Endothelial cell of umbilical vein (primary cell): ENCODE measurements at places on chromosomes 3 and 15. TPM values are rescaled to one million over a fixed set of nuclear protein-coding genes. Genes with fewer than 3 reads are reported as not detected.
A peak's percentile ranks its signal among the peaks of the same experiment; 100 is the strongest.

- H3K27me3 ChIP-seq, result no peaks in the 10 kb centered on the region
- DNase-seq, result peak; percentile 97
- no peaks in the 10 kb centered on the region for H3K36me3 ChIP-seq
- H3K4me3 ChIP-seq, result peak overlapping the region; percentile 12
- peak overlapping the region; percentile 98 for H3K27ac ChIP-seq
Measured at GRCh38 chr3:81743096-81744025, 18.1 kb downstream of the GBE1 start.

DNA sequence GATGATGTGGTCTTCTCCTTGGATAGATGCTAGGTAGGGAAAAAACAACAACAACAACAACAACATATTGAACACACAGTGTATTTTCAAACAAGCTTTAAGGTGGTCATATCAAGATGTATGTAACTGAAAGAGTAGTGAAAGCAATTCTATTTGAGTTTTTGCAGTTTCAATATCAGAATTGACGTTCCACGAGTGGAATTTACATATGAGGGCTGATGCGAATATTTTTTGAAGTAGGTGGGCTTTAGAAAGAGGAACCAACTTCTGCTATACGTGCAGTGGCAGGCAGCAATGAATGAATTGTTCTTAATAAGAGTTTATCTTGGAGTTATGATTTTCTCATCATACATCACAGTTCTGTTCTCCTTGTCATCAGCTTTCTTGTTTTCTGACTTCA lies 151.9 kb upstream of the CNTN3 start:
- no peak overlapping the region for H3K27ac ChIP-seq
- no peaks in the 10 kb centered on the region for H3K27me3 ChIP-seq
- H3K4me1 ChIP-seq, result no peaks in the 10 kb centered on the region
- H3K4me3 ChIP-seq, result no peak overlapping the region
- DNase-seq, result no peak
- H3K36me3 ChIP-seq, result no peaks in the 10 kb centered on the region

GRCh38 chr3:108407886-108408285 lies 102.5 kb downstream of the MYH15 start:
- H3K4me3 ChIP-seq, result no peak overlapping the region
- H3K27ac ChIP-seq, result no peak overlapping the region
- no peak for DNase-seq
- H3K4me1 ChIP-seq, result no peaks in the 10 kb centered on the region

GRCh38 chr15:90911906-90912769 lies 9.0 kb downstream of the MAN2A2 start:
- no peak for DNase-seq
- H3K4me3 ChIP-seq, result no peak overlapping the region
- H3K27ac ChIP-seq, result no peak overlapping the region

DNA sequence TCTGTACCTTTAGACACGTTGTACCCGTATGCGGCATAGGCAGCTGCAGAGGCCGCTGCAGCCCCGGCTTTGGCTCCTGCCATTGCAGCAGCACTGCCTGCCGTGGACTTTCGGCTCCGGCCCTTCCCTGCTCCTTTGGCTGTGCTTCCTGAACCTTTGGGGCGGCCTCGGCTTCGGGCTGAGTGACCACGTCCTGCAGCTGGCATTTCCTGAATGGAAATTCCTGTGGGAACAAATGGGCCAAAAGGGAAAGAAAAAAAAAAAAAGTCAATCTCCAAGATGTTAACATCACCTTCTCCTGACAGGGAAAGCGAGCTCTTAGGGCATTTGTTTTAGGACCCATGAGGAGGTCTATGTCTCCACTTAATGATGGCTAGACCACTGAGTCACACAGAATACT lies 29.6 kb downstream of the CHAC1 start:
- peaks cover 40% of the 10 kb centered on the region for H3K4me1 ChIP-seq
- peaks cover 41% of the 10 kb centered on the region for H3K36me3 ChIP-seq
- H3K27ac ChIP-seq, result peak overlapping the region; percentile 94
- H3K4me3 ChIP-seq, result no peak overlapping the region

GRCh38 chr15:65277015-65277414 lies 9.7 kb downstream of the PARP16 start:
- no peaks in the 10 kb centered on the region for H3K36me3 ChIP-seq
- no peak overlapping the region for H3K4me3 ChIP-seq
- no peaks in the 10 kb centered on the region for H3K4me1 ChIP-seq
- H3K27me3 ChIP-seq, result no peaks in the 10 kb centered on the region
- DNase-seq, result no peak

GRCh38 chr3:331881-332280 lies 135.3 kb downstream of the CHL1 start:
- no peaks in the 10 kb centered on the region for H3K27me3 ChIP-seq
- DNase-seq, result no peak
- H3K4me3 ChIP-seq, result no peak overlapping the region
- no peaks in the 10 kb centered on the region for H3K4me1 ChIP-seq
- no peak overlapping the region for H3K27ac ChIP-seq

- H3K27ac ChIP-seq, result no peak overlapping the region
- no peaks in the 10 kb centered on the region for H3K27me3 ChIP-seq
- peaks cover 22% of the 10 kb centered on the region for H3K4me1 ChIP-seq
Measured at GRCh38 chr3:121663171-121663847, 2.6 kb upstream of the HCLS1 start.

Gene ARPP21
- not detected in 2 replicates for total RNA-seq

DNA sequence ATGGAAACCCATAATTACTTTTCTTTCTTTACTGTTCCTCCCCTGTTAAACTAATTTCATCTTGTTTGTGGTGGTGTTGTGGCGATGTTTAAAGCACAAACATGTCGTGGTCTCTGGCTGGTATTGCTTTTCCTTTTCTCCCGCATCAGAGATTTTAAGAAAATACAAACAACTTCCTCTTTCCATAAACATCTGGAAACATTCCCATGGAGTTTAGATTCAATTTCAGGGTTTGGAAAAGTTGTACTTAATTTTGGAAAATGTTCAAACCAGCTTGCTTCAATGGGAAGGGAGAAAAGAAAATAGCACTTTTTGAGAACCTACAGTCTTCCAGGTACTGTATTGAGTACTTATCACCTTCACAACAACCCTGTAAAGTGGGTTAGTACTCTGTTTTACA lies 30.4 kb downstream of the STARD9 start:
- no peaks in the 10 kb centered on the region for H3K27me3 ChIP-seq
- DNase-seq, result no peak
- no peaks in the 10 kb centered on the region for H3K36me3 ChIP-seq
- H3K27ac ChIP-seq, result peak overlapping the region; percentile 53

- no peak overlapping the region for H3K4me3 ChIP-seq
- peaks cover 17% of the 10 kb centered on the region for H3K4me1 ChIP-seq
- H3K27me3 ChIP-seq, result no peaks in the 10 kb centered on the region
- no peak for DNase-seq
- H3K27ac ChIP-seq, result no peak overlapping the region
- H3K36me3 ChIP-seq, result peaks cover 2% of the 10 kb centered on the region
Measured at GRCh38 chr3:136950623-136951022, 7.2 kb upstream of the IL20RB start.

DNA sequence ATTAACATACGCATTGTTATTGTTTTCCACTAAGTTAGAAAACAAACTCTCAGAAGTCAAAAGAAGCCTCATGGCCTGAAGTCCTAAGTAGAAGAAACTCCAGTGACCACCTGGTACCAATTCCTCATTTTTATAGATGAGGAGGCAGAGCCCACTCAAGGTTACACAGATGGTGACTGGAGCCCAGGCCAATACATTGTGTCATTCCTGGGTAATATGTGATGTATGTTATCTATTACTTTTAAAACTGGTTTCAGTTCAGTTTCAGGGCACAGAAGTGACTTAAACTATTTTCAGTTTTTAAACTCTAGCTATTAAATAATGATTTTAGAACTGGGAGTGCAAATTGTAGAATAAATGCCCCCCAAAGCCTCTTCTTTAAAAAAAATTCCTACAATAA lies 66.7 kb upstream of the STXBP5L start:
- no peaks in the 10 kb centered on the region for H3K36me3 ChIP-seq
- DNase-seq, result no peak
- no peaks in the 10 kb centered on the region for H3K4me1 ChIP-seq

- H3K27me3 ChIP-seq, result no peaks in the 10 kb centered on the region
- no peak overlapping the region for H3K27ac ChIP-seq
- H3K4me1 ChIP-seq, result no peaks in the 10 kb centered on the region
- DNase-seq, result no peak
Measured at GRCh38 chr3:66367979-66368378, 132.8 kb downstream of the LRIG1 start.

GRCh38 chr3:49611291-49611690 lies 57.0 kb downstream of the BSN start:
- H3K36me3 ChIP-seq, result no peaks in the 10 kb centered on the region
- H3K27me3 ChIP-seq, result no peaks in the 10 kb centered on the region
- H3K4me3 ChIP-seq, result no peak overlapping the region
- DNase-seq, result no peak

GRCh38 chr3:139770577-139770976 lies 92.8 kb upstream of the NMNAT3 start:
- no peak for DNase-seq
- no peaks in the 10 kb centered on the region for H3K27me3 ChIP-seq
- no peaks in the 10 kb centered on the region for H3K4me1 ChIP-seq
- no peak overlapping the region for H3K4me3 ChIP-seq

Gene GOLGA6L7
- not detected in 2 replicates for total RNA-seq

Gene CERS3
- total RNA-seq, result not detected in 2 replicates

Gene GALNT15
- total RNA-seq, result 1.7 and 5.4 TPM in 2 replicates

Gene ANKUB1
- not detected in 2 replicates for total RNA-seq

GRCh38 chr3:43032646-43033628 lies 53.8 kb downstream of the GASK1A start:
- no peaks in the 10 kb centered on the region for H3K4me1 ChIP-seq
- DNase-seq, result no peak
- no peak overlapping the region for H3K4me3 ChIP-seq
- no peaks in the 10 kb centered on the region for H3K36me3 ChIP-seq
- no peak overlapping the region for H3K27ac ChIP-seq

GRCh38 chr3:54427941-54428871 lies 305.9 kb downstream of the CACNA2D3 start:
- no peaks in the 10 kb centered on the region for H3K27me3 ChIP-seq
- H3K27ac ChIP-seq, result no peak overlapping the region
- no peaks in the 10 kb centered on the region for H3K36me3 ChIP-seq
- DNase-seq, result peak; percentile 41
- no peak overlapping the region for H3K4me3 ChIP-seq

- no peaks in the 10 kb centered on the region for H3K36me3 ChIP-seq
- no peak for DNase-seq
- no peak overlapping the region for H3K27ac ChIP-seq
- H3K27me3 ChIP-seq, result no peaks in the 10 kb centered on the region
- H3K4me3 ChIP-seq, result no peak overlapping the region
- H3K4me1 ChIP-seq, result peaks cover 11% of the 10 kb centered on the region
Measured at GRCh38 chr3:160183345-160184076, 41.7 kb upstream of the C3orf80 start.

GRCh38 chr3:100008081-100008698 lies 106.1 kb downstream of the FILIP1L start:
- H3K27ac ChIP-seq, result peak overlapping the region; percentile 34
- H3K36me3 ChIP-seq, result no peaks in the 10 kb centered on the region
- DNase-seq, result peak; percentile 95
- H3K4me1 ChIP-seq, result peaks cover 65% of the 10 kb centered on the region
- H3K4me3 ChIP-seq, result no peak overlapping the region

GRCh38 chr3:138732456-138732855 lies 102.3 kb downstream of the PIK3CB start:
- H3K36me3 ChIP-seq, result no peaks in the 10 kb centered on the region
- H3K27ac ChIP-seq, result no peak overlapping the region
- no peaks in the 10 kb centered on the region for H3K27me3 ChIP-seq
- DNase-seq, result no peak
- H3K4me1 ChIP-seq, result no peaks in the 10 kb centered on the region

- no peaks in the 10 kb centered on the region for H3K27me3 ChIP-seq
- H3K4me1 ChIP-seq, result peaks cover 7% of the 10 kb centered on the region
- H3K27ac ChIP-seq, result no peak overlapping the region
- no peak for DNase-seq
- no peaks in the 10 kb centered on the region for H3K36me3 ChIP-seq
- H3K4me3 ChIP-seq, result no peak overlapping the region
Measured at GRCh38 chr3:115077501-115078250, 69.4 kb downstream of the ZBTB20 start.

Gene GPR149
- not detected in 2 replicates for total RNA-seq

DNA sequence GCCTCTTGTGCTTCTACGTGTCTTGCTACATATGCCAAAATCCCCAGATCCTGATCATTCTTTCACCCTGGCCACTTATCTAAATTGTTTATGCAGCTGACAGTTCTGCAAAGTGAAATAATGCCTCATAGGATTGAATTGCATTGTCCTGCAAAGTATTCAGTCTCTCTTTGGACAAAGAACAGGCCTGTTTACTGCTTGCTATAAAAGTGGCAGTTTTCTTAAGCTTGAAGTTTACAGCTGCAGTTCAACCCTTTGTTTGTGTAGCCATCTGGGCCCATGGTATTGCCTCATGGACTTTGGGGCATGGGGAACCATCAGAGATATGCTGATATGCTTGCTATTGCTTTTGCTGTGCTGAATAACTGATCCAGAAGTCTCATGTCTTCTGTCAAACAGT lies 523.2 kb downstream of the OTOL1 start:
- no peaks in the 10 kb centered on the region for H3K27me3 ChIP-seq
- no peaks in the 10 kb centered on the region for H3K36me3 ChIP-seq
- H3K27ac ChIP-seq, result no peak overlapping the region
- no peak for DNase-seq
- no peak overlapping the region for H3K4me3 ChIP-seq
- no peaks in the 10 kb centered on the region for H3K4me1 ChIP-seq

Gene NME9
- not detected in 2 replicates for total RNA-seq

Gene LMAN1L
- not detected in 2 replicates for total RNA-seq

Gene CSPG5
- total RNA-seq, result 0.55 and 0.65 TPM in 2 replicates

GRCh38 chr15:39465843-39466749 lies 114.8 kb upstream of the THBS1 start:
- no peaks in the 10 kb centered on the region for H3K27me3 ChIP-seq
- H3K4me3 ChIP-seq, result no peak overlapping the region
- H3K27ac ChIP-seq, result no peak overlapping the region
- no peak for DNase-seq

Gene FEZF2
- not detected in 2 replicates for total RNA-seq

GRCh38 chr3:179016979-179017670 lies 54.5 kb downstream of the ZMAT3 start:
- H3K4me1 ChIP-seq, result peaks cover 13% of the 10 kb centered on the region
- no peak overlapping the region for H3K27ac ChIP-seq
- H3K27me3 ChIP-seq, result no peaks in the 10 kb centered on the region
- DNase-seq, result no peak

DNA sequence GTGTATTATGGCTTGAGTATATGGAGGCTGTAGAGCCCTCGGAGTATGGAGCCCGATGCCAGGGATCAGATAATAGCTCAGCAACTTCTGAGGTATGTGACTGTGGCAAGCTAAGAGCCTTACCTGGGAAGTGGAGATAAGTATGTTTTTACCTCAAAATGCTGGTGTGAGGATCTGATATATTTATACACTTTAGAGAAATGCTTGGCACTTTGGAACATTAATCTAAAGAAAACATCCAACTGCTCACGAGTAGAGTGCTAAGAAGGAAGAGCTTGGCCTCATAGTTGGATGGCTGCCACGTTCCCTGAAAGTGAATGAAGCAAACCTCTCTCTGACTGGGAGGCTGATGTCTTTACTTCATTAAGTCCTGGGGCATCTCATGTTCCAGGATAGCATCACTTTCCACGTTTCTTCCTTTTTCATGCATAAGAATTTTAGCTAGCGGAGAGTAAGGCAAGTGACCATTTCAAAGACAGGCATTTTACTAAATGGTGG lies 58.9 kb upstream of the GOLGA8J start:
- no peak overlapping the region for H3K4me3 ChIP-seq
- no peaks in the 10 kb centered on the region for H3K36me3 ChIP-seq
